ENCODE measurements at places on chromosomes 3 and 15.
A peak's percentile ranks its signal among the peaks of the same experiment; 100 is the strongest.

DNA sequence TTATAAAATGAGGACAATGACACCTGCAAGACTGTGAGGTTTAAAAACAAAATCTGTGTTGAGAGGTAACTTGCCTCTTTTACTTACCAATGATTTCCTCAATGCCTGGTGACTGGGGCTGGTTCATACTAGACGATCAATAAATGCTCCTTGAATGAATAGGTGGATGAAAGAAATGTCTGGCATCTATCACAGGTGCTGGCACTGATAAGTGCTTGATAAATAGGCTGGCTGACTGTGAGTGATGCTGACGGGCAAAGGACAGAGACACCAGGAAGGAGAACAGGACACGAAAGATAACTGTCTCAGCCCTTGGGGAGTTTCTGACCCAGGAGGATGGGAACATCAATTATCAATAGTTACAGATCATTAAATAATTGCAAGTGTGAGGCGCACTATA lies 31.9 kb downstream of the RBP2 start:
- no peak for DNase-seq

GRCh38 chr15:22262613-22263020 lies 182.3 kb downstream of the OR4M2 start:
- DNase-seq: no peak

GRCh38 chr15:98547741-98548138 lies 100.6 kb upstream of the IGF1R start:
- DNase-seq: no peak

DNA sequence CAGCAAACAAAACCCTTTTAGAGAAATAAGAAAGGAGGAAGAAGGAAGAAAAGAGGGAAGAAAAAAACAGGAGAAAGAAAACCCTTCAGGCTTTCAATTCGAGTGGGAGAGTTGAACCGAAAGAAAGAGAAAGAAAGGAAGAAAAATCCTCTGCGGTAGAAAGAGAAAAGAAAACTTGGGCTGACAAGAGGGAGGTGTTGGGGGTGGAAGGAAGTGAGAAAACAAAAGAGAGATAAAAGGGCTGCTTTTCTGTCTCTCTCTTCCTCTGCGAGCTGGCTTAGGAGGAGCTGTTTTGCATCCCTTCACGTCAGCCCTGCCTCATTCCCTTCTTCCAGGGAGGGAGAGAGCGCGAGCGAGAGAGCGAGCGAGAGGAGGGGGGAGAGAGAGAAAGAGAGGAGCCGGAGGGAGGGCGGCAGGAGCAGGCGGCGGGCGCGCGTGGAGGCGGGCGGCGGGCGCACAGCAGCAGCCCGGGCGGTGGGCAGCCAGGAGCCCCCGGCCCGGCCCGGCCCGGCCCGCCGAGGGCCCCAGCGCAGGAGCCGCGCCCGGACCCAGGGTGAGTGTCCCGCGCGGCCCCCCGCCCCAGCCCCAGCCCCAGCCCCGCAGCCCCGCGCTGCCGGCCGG lies at the start of gene ZNF710:
Gene ZNF710 (plus strand): TSS at position 263 of the 621 bp plus-strand sequence. CDS start 65,814 bp downstream, outside the sequence.
- no peak for DNase-seq

- DNase-seq: no peak
Measured at GRCh38 chr3:69174871-69175737, 52.7 kb upstream of the LMOD3 start.

GRCh38 chr3:99634881-99635280 lies 3.5 kb upstream of the COL8A1 start:
- no peak for DNase-seq

- no peak for DNase-seq
Measured at GRCh38 chr3:116873142-116873541, 163.6 kb downstream of the TUSC7 start.

GRCh38 chr3:49790626-49791411 lies 4.5 kb upstream of the IP6K1 start:
- DNase-seq: peak; percentile 45

GRCh38 chr3:155244216-155244615 lies 49.3 kb downstream of the STRIT1 start:
- no peak for DNase-seq

All from coronary artery (tissue), 2 donors.